ENCODE measurements at places on chromosomes 1 and 21.

- DNase-seq = no peak
Measured at GRCh38 chr1:246156847-246157246, 350.2 kb downstream of the SMYD3 start.

- no peak for DNase-seq
Measured at GRCh38 chr1:192439373-192440025, 122.7 kb downstream of the RGS21 start.

DNA sequence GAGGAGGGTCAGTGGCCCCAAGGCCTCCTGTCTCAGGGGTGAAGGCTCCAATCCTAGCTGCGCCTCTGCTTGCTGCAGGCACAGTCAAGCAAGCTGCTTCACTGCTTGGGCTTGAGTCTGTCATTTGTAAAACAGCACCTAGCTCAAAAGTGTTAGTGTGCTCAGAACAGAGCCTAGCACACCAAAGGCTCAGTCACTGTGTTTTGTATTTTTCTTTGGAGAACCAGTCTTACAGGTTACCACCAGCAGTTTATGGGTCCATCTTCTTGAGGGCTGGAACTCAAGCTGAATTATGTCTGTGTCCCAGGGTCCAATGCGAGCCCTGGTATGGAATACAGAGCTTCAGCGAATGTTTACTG lies 113.6 kb downstream of the DMRTB1 start:
- DNase-seq = no peak

DNA sequence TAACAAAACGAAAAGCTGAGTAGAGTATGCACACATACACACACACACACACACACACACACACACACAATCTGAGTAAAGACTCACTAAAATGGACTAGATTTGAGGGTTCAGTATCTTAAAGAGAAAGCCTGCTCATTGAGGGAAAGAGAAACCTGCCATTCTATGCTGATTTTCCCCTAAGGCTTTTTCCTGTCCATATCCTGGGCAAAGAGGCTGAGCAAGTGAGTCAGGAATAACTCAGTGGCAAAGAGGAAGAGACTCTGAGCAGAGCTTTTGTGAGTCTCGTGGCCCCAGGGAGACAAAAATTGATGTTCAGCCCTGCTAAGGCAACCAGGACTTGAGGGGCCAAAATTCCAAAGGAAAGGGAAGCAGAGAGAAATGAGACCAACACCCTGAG lies 37.3 kb upstream of the RUNX1 start:
- no peak for DNase-seq

DNA sequence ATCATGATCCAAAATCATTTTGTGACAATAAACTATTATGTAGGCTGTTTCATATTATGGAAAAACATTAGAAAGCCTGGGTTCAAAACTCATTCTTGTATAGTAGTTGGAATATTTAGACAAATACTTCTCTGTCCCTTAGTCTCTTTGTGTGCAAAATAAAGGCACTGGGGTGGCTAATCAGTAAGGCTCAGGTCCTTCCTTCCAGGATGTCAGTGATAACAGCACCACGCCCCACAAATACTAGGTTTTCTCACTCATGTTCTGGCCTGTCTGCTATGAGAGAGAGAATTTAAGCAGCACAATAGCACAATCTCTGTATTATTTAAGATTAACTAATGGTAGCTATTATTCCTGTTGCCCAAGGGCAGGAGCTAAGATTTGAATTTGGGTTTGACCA lies 458.3 kb upstream of the BEND5 start:
- DNase-seq = no peak

DNA sequence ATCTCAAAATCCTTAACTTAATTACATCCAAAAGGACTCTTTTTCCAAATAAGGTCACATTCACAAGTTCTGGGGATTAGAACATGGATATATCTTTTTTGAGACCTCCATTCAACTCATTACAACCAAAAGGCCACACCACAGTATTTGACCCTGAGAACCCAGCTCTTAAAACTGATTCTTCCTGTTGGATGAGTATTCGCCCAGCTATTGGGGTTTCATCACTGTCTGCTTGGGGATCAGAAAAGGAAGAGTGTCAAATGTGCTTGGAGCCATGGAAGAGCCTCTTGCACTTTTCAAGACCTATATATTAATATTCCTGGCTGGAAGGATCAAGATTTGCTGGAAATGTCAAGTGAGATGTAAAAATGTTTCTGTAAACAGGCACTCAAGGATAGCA lies 5.4 kb upstream of the TINAGL1 start:
- DNase-seq = no peak

- DNase-seq = no peak
Measured at GRCh38 chr21:41662761-41663160, 104.1 kb downstream of the RIPK4 start.

- DNase-seq = no peak
Measured at GRCh38 chr1:21849909-21850576, 38.0 kb downstream of the LDLRAD2 start.

DNA sequence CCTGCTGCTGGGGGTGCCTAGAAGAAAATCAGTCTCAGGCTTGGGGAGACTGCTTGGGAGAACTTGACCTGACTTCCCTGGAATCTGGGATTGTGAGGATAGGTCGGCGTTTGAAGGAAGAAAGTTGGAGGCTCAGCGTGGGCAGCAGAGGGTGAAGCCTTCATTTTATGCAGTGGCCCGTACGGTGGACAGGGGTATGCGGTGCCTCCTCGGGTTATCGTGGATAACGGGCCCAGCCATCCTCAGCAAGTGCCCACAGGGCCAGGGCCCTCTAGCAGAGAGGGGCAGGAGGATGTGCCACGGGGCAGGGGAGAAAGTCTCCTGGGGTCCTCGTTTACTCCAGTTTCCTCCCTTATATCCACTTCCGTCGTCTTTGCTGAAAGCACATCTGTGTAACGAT lies 34.0 kb downstream of the CHAF1B start:
- DNase-seq = no peak

DNA sequence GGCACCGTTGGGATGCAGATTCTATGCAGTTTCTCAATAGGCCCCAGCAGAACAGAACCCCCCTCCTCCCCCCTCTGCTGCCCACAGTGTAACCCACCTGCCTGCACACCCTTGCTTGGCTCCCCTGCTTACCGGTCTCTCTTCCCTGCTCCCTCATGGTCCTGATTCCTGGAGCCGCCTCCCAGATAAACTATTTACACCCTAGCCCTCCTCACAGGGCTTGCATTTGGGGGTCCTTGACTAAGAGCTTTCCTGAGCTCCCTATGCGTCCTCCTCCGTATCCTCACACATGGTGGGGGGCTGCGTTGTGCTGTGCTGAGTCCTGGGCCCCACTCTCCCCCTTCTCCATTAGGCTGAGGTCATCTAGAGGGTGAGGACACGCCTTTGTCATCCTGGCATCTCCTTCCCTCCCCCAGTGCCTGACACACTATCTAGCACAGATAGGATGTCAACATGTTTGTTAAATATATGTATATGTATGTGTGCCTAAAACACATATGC lies 121.9 kb downstream of the GRIK3 start:
- DNase-seq = no peak

- DNase-seq = no peak
Measured at GRCh38 chr1:243559575-243560162, 290.4 kb downstream of the AKT3 start.
